ENCODE measurements at places on chromosomes 2 and 18. TPM values are rescaled to one million over a fixed set of nuclear protein-coding genes. Genes with fewer than 3 reads are reported as not detected.
A peak's percentile ranks its signal among the peaks of the same experiment; 100 is the strongest.

SOX11 gene
- total RNA-seq: not detected

UPP2 gene
- total RNA-seq: not detected

DCDC2C gene
- not detected for total RNA-seq

POTEC gene
- not detected for total RNA-seq

LOXHD1 gene
- not detected for total RNA-seq

SUCLG1 gene
- 55.0 TPM for total RNA-seq

ABCG5 gene
- total RNA-seq: not detected

OTOF gene
- 8.1 TPM for total RNA-seq

- no peak for DNase-seq
Observed at GRCh38 chr2:238425979-238426567, 654 bp upstream of the ASB1 start.

GRCh38 chr2:136030406-136030805 is 45.0 kb upstream of the DARS1 start:
- no peak for DNase-seq

GRCh38 chr2:55092439-55092838 is 42.2 kb upstream of the RTN4 start:
- DNase-seq: no peak

- no peak for DNase-seq
Observed at GRCh38 chr2:64914735-64915509, 74.3 kb upstream of the SLC1A4 start.

- DNase-seq: no peak
Observed at GRCh38 chr2:231359948-231360347, 35.6 kb upstream of the B3GNT7 start.

GRCh38 chr2:207283356-207283755 is 117.6 kb upstream of the KLF7 start:
- DNase-seq: peak; percentile 35

- no peak for DNase-seq
Observed at GRCh38 chr2:74668087-74668486, 14.0 kb downstream of the SEMA4F start.

DNA sequence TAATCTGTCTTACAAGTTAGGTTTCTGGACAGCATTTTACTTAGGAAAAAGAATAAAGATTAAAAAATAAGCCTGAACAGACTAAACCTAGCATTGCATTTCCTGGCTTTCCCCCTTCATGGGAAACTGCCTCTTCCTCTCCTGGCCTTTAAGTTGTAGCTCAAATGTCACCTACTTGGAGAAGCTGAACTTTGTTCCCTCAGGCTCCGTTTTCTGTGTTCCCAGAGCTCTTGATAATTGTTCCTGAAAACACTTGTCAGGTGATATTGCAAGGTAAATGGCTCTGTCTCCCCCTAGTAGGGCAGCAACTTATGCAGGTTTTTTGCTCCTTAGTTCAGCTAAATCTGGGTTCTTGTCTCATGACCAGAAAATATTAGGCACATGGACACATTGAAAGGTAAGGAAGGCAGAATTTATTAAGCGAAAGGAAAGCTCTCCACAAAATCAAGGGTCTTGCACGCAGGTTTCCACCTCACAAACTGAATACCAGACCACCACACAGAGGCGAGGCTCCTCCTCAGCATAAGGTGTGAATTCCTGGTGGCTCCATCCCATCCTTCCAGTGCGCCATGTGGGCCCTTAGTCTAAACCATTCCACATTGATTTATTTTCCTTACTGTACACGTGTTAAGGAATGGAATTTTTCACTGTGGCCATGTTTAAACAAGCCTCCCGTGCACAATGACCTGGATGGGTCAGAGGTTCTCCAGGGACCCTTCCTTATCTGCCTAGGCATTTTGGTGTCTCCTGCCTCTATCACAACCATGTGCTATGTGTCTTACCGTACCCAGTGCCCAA is 229.3 kb downstream of the HNMT start:
- DNase-seq: no peak

GRCh38 chr2:53848062-53848461 is 11.7 kb downstream of the GPR75 start:
- DNase-seq: no peak

DNA sequence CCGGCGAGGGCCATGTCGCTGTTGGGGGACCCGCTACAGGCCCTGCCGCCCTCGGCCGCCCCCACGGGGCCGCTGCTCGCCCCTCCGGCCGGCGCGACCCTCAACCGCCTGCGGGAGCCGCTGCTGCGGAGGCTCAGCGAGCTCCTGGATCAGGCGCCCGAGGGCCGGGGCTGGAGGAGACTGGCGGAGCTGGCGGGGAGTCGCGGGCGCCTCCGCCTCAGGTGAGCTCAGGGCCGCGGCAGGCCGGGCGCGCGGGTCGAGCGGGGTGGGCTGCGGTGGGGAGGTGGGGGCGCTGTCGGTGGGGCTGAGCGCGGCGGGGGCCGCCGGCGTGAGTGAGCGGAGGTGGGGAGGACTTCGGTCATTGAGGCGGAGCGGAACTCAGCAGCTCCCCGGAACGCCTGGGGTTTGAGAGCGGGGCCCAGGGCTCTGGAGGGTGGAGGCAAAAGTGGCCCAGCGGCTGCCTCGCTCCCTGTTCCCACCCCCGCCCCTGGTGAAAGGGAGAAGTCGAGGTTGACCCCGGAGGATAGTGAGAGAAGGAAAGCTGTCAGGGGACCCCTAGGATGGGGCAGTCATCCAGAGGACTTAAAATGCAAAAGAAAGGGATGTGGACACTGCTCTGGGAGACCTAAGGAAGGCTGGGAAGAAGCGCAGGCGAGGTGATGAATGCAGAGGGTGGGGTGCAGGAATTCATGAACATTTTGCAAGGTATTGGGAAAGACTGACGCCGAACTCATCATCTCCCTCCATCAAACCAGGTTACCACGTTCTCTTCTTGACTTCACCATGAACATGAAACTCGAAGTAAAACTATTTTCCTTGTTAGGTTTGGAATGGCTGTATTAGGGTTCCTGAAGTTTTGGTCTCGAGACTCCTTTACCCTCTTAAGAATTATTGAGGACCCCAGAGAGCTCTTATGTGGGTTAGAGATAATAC is 633 bp downstream of the MALT1 start:
- no peak for DNase-seq

DNA sequence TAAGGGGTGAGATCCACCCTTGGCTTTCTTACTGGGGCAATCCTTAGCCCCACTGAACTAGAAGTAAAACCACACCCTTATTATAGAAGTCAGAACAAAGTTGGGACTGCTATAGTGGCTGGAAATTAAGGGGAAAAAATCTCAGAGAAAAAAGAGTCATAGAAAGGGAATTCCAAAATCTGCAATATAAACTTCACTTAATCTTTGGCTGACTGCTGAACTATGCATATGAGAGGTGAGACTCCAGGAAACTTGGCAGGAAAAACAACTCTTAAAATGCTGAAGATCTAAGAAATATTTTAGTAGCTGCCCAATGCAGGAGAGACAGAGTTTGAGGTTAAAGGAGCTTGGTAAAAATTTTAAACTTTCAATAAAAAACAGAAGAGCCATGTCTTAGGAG is 201.8 kb upstream of the FN1 start:
- DNase-seq: no peak

Data from lung microvascular endothelial cell (primary cell).